ENCODE measurements at places on chromosomes 13 and 19. TPM values are rescaled to one million over a fixed set of nuclear protein-coding genes. Genes with fewer than 3 reads are reported as not detected.

The CEACAM21 gene
- not detected for total RNA-seq

The PEX11G gene
- total RNA-seq: 2.6 TPM

The NLRP11 gene
- total RNA-seq: not detected

The NLRP4 gene
- total RNA-seq: not detected

The LILRB3 gene
- 0.05 TPM for total RNA-seq

The RNF113B gene
- not detected for total RNA-seq

The STXBP2 gene
- total RNA-seq: 40.5 TPM

The GIPR gene
- 2.5 TPM for total RNA-seq

The CGB2 gene
- total RNA-seq: 0.31 TPM

Data from A549 treated with CpdA at 1 μM for 4 hours (cell line).